ENCODE measurements at places on chromosomes 12 and 14.

GRCh38 chr14:98099527-98099926, 1172.5 kb downstream of the BCL11B start:
- DNase-seq = no peak

- DNase-seq = no peak
These were observed 7.8 kb downstream of the FBRSL1 start for GRCh38 chr12:132497514-132498405.

GRCh38 chr12:58325561-58325960, 384.2 kb downstream of the ATP23 start:
- no peak for DNase-seq

- no peak for DNase-seq
These were observed 1.9 kb upstream of the PITPNM2 start for GRCh38 chr12:123152833-123153232.

GRCh38 chr12:50057000-50057841, at the start of gene ASIC1:
Gene ASIC1 (plus strand): TSS chr12:50057596. CDS start chr12:50058767, 1,171 bp downstream.
- DNase-seq = no peak

- no peak for DNase-seq
These were observed 408.7 kb downstream of the APAF1 start for GRCh38 chr12:99053616-99054362.

DNA sequence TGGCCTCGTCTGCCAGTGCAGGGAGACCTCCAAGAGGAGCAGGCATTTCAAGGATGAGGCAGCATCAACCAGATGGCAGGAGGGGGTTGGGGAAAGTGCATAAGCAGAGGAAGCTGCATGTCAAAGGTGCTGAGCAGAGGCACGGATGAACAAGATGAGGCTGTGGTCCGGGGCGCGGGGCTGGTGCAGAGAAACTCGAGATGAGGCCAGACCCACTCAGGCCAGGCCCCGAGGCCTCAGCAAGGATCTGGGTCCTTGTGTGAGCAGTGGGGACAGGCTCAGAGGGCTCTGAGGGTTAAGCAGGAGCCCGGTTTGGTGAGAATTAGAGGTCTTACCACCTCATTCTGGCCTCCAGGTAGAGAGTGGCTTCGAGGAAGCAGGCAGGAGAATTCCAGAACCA, 98.8 kb downstream of the DICER1 start:
- DNase-seq = no peak

GRCh38 chr12:114342656-114343055, 63.3 kb downstream of the TBX5 start:
- DNase-seq = no peak

GRCh38 chr14:74898694-74899093, 17.0 kb downstream of the DLST start:
- no peak for DNase-seq

- no peak for DNase-seq
These were observed 45.5 kb downstream of the MGST1 start for GRCh38 chr12:16392846-16393535.

GRCh38 chr12:93407963-93408283, 30.2 kb downstream of the NUDT4 start:
- DNase-seq = no peak

- DNase-seq = no peak
These were observed 298.8 kb upstream of the TBX3 start for GRCh38 chr12:114982760-114983159.

- no peak for DNase-seq
These were observed 2.7 kb downstream of the BHLHE41 start for GRCh38 chr12:26122061-26122680.

DNA sequence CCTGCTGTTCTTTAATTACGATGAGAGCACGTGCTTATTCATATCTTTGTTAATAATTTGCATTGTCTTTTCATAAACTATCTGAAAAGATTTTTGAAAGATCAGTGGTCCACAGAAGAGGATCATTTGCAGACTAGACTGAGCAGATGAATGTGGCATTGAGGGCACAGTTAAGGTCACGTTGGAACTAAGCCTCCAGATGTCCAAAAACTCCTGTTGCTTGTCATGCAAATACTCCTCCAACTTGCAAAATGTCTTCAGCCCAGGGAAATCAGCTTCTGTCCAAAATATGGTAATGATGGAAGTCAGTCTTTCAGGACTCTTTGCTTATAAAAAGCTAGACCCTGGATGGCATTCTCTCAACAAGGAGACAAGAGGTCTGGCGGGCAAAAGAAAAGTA, 201.6 kb upstream of the TMEM260 start:
- no peak for DNase-seq

DNA sequence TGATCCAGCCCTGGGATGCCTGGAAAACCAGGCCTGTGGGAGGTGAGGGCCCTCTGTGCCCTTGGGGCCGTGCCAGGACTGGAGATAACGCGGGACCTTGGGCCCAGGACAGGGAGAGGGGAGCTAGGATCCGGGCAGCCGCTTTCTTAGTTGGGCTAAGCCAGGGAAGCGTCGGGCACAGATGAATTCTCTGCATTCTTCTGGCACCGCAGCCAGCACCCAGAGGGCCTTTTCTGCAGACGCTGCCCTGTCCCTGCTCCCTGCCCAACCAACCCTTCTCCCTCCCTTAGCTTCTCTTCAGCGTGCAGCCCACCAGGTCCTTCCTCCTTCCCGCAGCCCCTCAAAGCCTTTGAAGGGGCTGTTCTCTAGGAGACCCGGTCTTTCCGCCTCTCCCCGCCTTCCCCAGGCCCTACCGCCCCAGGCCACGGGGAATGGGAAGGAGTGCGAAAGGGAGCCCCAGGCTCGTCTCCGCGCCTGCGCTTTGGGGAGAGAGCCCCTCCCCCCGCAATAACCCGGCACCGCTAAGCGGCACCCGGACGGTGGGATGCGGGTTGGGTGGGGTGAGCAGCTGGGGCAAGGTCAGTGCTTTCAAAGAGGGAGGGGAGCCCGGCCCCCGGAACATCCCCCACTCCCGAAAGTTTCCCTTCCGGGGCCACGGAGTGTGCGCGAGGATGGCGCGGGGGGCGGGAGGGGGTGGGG, 663 bp downstream of the NCKAP5L start:
- DNase-seq = no peak

- DNase-seq = no peak
These were observed 69.1 kb downstream of the C12orf75 start for GRCh38 chr12:105399428-105400081.

DNA sequence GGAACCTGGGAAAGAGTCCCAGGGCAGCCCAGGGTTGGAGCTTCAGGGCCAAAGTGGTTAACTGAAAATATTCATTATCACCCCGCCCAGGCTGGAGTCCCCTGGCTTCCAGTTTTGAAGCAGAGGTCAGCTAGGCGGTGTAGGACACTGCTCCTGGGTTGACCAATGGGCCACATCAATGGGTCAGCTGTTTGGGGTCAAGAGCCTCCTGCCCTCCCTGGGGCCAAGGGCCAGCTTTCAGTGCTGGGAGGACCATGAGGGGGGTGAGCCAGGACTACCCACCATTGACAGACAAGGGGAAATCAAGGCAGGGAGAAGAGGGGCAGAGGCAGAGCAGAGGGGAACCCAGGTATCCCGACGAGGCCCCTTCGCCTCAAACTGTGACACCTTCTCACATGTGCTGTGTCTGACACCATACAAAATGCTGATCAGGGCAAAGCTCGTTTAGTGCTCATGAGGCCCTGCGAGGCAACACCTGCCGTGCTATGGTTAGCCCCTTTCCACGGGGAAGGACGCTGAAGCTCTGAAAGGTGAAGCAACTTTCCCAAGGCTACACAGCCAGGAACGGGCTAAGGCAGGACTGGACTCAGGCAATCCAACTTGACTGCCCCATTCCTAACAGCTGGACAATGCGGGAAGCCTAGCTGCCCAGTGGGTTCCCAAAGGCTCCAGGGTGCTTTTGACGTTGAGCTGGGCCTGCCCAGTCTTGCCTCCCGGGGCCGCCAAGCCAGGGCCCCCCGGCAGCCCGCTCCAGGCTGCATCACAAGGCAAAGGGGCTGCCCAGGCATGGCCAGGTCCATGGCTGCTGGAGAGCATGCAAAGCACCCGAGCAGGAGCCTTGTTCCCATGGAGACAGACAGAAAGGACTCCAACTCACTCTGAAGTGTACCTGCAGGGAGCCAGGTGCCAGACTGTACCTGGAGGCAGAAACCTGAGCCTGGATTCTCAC, 2.0 kb downstream of the SYNE3 start:
- DNase-seq = no peak

- no peak for DNase-seq
These were observed 11.6 kb upstream of the CDH24 start for GRCh38 chr14:23068789-23069412.

GRCh38 chr14:69716478-69717187, 50.3 kb upstream of the SRSF5 start:
- peak; percentile 81 for DNase-seq

DNA sequence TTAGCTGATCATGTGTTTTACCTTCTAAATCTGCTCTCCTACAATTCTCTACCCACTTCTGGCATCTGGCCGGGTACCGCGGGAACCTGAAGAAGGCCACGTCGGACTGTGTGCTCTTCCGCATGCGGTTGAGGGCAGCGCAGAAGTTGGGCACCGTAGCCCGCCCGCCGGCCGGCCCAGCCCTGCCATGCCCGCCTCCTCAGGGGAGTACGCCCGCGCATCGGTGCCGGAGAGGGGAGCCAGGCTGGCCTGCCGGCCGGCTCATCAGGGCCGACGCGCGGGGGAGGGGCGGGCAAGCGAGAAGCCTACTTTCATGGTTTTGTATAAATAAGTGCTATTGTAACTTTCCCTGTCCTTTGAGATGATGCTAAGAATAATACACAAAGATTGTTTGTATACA, 19.9 kb upstream of the ADAMTS20 start:
- DNase-seq = no peak

- DNase-seq = no peak
These were observed 21.6 kb downstream of the RERGL start for GRCh38 chr12:18068355-18068754.
